HT-29 (cell line): ENCODE measurements at places on chromosomes 7 and 10.

DNA sequence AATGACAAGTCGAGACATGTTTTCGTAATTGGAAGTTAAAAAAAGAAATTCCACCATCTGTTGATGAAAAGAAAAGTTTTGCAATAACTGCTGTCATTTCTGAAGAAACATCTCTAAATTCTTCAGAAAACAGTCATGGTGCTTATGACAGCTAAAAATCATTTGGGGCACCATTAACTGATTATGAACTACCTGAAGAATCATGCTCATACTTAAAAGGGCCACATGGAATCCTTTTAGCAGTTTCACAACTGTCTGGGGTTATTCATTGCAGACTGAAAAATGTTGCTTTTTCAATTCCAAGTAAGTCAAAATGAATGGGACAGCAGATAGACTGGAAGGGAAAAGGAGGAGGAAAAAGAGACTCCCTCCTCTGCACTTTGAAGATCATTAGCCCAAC lies 134.2 kb downstream of the CHN2 start:
- no peak for DNase-seq

DNA sequence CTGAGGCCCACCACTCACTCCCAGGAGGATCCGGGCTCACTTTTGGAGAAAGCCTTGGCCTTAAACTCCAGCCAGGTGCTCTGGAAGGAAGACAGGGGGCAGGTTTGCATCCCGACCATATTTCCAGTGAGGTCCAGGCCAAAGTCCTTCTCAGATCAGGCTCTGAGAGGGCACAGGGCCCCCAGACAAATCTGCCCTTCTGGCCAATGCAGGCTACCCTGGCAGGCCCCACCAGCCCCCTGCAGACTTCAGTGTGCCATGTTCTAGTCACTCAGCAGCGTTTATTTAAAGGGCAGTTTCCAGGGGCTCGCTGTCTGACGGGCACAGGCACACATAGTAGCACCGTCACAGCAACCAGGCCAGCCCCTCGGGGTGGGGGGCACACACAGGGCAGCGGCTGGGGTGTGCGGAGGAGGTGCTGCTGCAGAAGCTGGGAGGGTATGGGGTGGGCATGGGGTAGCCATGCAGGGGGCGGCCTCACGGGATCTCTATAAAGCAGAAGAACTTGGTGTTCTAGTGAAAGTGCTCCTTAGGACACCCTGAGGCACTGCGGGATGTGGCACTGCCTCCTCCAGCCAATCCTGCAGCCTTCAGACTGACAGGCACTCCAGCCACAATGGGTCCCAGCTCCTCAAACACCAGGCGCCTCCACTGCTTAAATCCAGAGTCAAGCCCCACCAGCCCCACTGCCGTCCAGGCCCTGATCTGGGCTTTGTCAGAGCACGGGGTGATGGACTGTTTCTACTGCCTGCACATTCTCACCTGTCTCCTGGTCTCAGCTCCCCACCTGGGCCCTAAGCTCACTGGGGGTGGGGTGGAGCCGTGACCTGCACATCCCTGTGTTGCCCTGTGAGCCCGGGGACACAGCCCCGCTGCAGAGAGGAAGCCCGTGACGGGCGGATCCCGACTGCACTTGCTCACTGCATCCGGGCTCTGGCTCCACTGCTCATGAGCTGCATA lies 9.6 kb upstream of the PYROXD2 start:
- no peak for DNase-seq

- no peak for DNase-seq
Observed at GRCh38 chr7:3795141-3795540, 494.1 kb downstream of the SDK1 start.

- DNase-seq, result no peak
Observed at GRCh38 chr7:132387596-132387995, 188.7 kb downstream of the PLXNA4 start.

- no peak for DNase-seq
Observed at GRCh38 chr10:116626815-116627214, 6.1 kb downstream of the PNLIPRP2 start.

GRCh38 chr10:13613519-13613918 lies 26.8 kb downstream of the PRPF18 start:
- DNase-seq, result peak; percentile 5

- DNase-seq, result no peak
Observed at GRCh38 chr7:11612737-11613136, 219.3 kb downstream of the THSD7A start.

- DNase-seq, result no peak
Observed at GRCh38 chr7:12722136-12722535, 34.7 kb downstream of the ARL4A start.

- no peak for DNase-seq
Observed at GRCh38 chr10:24259365-24260130, 50.6 kb downstream of the KIAA1217 start.

GRCh38 chr10:13658264-13658663 lies 71.5 kb downstream of the PRPF18 start:
- DNase-seq, result no peak

- no peak for DNase-seq
Observed at GRCh38 chr10:30456266-30456665, 22.3 kb downstream of the MAP3K8 start.

GRCh38 chr10:132712291-132712690 lies 73.7 kb downstream of the NKX6-2 start:
- no peak for DNase-seq

- DNase-seq, result no peak
Observed at GRCh38 chr7:159091480-159092475, 52.9 kb downstream of the VIPR2 start.

DNA sequence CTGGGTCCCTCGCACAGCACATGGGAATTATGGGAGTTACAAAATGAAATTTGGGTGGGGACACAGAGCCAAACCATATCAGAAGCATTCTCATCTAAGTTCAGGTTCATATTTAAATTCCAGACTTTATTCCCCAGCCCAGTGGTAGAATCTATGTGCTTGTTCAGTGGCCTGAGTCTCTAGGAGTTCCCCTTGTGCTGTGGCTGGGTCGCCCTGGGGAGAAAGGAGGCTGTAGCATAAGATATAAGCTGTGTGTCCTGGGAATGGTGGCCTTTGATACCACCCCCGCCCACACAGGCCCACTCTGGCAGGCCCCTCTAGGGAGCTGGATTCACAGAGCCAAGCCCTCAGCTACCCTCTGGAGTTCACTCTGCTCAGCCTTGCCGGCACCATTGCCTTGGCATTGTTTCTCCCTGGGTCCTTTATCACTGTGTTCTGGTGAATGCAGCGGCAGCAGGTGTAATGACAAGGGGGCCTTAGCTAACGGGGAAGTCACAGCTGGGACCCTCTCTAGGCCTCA lies 64.2 kb downstream of the MINDY4 start:
- DNase-seq, result no peak

DNA sequence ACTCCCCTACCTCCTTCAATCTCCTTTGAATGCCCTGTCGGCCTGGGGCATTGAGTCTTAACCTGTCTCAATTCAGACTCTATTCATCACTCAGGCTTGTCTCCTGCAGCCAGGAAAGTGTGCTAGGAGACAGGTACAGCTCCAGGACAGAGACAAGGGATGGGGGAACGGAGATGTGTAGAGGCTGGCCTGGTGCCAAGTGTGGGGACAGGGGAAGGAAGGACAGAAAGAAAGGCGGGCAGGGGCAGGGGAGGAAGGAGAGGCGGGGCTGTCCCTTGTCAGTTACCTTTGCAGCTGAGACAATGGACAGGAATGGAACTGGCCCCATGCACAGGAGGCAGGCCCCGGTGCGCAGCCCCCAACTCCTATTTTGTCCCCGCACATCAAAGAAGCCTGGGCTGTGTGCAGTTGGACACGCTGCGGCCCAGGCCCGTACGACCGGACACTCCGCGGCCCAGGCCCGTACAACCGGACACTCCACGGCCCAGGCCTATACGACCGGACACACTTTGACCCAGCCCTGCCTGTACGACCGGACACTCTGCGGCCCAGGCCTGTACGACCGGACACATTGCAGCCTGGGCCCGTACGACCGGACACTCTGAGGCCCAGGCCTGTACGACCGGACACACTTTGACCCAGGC lies 36.9 kb downstream of the CHST15 start:
- no peak for DNase-seq

- peak; percentile 80 for DNase-seq
Observed at GRCh38 chr7:47968847-47969774, 10.3 kb downstream of the HUS1 start.

DNA sequence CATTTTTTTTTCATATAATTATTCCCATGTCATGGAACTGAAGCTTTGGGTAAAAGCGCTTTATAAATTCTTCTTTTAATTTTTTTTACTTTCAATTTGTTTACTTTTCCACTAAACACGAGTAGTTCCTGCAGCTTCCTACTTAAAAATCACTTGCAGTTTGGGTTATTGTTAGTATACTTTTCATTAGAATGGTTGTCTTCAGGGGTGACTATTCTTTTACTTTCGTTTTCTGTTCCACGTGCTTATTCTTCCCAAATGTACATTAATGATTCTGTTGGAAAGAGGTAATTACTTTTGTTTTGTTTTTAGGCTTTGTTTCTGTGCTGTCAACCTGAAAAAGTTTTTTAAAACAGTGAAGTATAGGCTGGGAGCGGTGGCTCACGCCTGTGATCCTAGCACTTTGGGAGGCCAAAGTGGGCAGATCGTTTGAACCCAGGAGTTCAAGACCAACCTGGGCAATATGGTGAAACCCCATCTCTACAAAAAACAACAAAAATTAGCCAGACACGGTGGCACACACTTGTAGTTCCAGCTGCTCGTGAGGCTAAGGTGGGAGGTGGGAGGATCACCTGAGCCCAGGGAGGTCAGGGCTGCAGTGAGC lies 5.2 kb upstream of the CFAP69 start:
- DNase-seq, result no peak

DNA sequence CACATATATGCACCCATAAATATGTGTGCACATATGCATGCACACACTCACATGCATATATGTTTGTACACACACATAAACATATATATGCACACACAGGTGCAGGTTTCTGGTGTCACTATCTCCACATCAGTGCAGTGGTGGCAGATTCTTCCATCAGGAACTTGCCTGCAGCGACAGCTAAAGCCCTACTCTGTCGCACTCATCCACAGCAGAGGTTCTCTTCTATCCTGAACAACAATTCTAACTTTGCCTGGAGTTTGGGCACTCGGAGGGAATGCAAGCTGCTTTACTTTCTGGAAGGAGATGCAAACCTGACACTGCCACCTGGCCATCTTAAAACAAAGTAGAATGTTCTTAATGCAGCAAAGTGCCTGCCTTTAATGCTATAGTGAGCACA lies 745.8 kb downstream of the GRID1 start:
- DNase-seq, result no peak

GRCh38 chr7:53151496-53151895 lies 116.1 kb downstream of the POM121L12 start:
- no peak for DNase-seq

DNA sequence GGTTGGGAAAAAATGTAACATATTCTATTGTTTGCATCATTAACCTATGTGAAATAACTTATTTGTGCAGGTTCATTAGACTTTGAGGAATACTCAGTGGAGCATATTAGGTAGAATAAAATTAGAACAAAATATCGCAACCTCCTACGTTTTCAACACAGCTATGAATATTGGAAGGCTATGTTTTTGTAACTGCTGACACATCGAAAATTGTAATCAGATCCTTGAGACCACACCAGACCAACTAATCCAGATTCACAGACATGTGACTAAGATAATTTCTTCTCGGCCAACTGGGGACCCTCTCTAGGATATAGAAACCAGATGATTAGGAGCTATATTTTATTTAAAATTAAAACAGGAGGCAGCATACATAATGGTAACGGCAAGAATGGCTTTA lies 77.5 kb upstream of the VWC2 start:
- DNase-seq, result no peak

GRCh38 chr7:1650363-1651030 lies 19.6 kb upstream of the ELFN1 start:
- DNase-seq, result no peak

DNA sequence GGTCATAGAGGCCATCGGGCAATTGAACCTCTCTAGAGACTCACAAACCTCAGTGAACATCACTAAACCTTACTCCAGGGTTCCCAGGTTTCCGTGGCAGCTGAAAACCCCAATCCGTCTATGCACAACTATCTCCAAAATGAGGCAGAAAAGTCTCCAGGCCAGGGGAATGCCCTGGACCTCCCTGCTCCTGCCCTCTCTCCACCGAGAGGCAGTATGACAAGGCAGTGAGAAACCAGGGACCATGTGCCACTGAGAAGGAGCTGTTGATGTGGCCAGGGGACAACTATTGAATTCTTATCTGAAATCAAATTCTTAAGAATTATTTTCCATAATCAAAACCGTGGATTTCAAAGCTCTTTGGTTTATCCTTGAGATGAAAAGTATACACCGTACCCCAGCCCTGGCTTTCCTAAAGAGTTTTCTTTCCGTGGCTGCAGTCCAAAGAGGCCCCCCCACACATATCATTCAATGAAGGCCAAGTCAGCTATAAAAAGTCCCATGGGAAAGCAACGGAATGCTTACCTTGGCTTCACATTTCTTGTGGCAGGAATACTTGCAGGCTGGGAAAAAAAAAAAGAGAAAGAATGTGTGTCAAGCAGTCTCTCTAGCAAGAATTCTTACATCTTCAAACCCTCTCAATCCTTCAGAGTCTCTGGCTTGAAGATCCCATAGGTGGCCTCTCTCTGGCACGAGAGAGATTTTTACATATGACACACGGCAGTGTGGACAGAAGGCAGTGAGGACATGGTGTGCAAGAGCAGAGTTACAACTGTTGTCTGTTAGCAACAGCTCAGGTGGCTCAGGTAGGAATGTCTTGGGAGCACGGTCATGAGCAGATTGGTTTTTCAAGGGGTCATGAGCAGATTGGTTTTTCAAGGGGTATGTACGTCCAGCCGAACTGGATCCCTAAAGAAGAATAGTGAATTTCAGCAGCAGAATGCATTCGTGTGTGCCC lies 75.2 kb downstream of the TNS3 start:
- no peak for DNase-seq

DNA sequence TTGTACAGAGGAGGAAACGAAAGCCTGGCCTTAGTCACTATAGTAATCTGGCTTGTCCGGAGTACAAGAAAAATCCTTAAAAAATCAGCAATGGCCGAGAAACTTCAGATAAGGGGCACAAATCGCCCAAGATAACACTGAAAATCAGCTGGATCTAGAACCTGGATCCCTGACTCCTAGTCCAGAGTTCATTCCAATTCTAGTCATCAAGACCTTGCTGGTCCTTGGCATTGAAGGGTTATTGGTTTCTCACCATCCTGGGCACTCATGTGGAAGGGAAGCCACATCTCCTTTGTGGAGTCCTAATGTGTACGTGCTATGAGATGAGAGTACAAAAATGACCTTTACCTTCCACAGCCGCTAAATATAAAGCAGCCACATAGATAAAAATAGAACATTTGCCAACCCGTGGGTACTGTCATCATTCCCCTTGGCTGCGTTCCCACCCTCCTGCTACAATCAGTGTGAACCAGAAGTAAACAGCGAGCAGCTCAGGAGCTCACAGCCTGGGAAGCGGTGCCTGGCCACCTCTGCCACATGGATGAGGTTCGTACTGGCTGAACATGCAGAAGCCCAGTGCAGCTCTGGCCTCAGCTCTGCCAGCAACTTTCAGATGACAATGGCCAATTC lies 116.0 kb upstream of the PDLIM1 start:
- DNase-seq, result peak; percentile 58
